ENCODE measurements at places on chromosomes 7 and 10. TPM values are rescaled to one million over a fixed set of nuclear protein-coding genes. Genes with fewer than 3 reads are reported as not detected.
A peak's percentile ranks its signal among the peaks of the same experiment; 100 is the strongest.

DNA sequence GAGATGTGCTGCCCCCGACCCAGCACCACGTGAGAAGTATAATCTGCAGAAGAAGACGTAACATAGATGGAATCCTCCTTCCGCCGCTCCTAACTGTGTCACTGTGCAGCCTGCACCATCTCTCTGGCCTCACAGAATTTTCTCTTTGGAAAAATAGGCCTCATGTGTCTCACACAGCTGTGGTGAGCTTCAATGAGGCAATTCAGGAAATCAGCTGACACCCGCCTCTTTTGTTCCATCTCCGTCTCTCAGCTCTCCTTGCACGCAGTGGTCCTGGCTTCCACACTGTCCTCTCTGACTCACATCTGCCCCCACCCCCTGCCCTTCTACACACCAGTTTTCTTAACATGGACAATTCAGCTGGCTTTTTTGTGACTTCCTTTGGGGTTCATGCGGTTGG is 7.2 kb downstream of the C10orf90 start:
- no peaks in the 10 kb centered on the region for H3K36me3 ChIP-seq
- peak overlapping the region; percentile 73 for H3K27ac ChIP-seq
- H3K4me3 ChIP-seq, result no peak overlapping the region

DNA sequence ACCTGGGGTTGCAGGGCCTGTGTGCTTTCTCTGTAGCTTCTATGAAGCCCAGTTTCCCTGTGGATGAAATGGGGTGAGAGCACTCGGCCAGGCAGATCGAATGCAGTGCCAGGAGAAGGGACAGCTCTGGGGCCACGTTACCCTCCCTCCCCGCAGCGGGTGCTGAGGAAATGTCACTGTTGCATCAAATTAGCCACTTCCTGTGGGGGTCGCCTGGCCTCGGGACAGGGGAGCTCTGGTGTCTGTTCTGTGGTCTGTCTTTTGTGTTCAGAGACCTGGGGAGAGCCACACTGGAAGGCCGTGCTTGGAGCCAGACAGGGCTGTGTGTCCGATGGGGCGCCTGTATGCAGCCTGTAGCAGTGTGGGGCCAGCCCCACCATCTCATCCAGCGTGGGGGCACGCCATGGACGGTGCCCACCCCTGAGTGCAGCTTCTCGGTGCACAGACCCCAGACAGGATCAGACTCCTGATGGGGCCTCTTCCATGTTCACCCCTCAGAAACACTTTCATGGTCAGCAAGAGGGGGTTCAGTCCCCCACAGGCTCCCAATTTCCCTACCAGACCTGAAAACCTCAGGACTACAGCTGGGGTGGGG is 13.6 kb downstream of the TTYH3 start:
- H3K27me3 ChIP-seq, result no peaks in the 10 kb centered on the region
- H3K4me3 ChIP-seq, result no peak overlapping the region
- no peak for DNase-seq
- H3K27ac ChIP-seq, result peak overlapping the region; percentile 62
- H3K36me3 ChIP-seq, result peaks cover 32% of the 10 kb centered on the region

GRCh38 chr7:36336390-36336789 is 53.3 kb upstream of the ANLN start:
- no peaks in the 10 kb centered on the region for H3K4me1 ChIP-seq
- DNase-seq, result no peak
- H3K36me3 ChIP-seq, result peaks cover 13% of the 10 kb centered on the region

DNA sequence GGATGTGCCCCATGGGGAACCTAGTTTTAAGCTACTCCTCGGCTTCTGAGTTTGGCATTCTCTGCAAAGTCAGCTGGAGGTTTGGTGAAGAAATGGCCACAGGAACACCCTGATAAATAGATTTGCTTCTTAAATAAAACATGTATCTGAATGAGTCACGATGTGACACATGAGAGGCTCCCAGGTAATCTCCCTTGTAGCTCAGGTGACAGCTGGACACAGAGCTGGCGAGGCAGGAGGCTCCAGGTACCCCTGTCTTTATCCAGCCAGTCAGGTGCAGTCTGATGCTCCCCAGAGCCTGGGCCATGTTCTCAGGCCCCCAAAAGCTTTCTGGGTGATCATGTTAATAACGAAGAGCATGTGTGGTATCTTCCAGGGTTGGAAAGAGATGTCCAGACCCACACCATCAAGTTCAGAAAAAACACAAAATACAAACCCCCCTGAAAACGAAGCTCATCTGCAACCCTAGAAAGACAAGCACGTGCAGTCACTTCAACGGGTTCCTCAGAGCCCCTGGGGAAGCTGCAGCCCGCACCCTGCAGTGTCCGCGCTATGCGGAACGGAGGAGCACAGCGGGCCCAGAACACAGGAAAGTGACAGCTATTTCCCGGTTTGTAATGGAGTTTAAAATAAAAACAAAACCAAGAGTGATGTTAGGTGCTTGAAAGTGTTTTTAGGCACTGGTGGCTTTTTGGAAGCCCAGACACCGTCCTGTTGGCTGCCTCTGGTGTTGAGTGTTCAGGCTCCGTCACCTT is 69.4 kb downstream of the ZRANB1 start:
- H3K27me3 ChIP-seq, result no peaks in the 10 kb centered on the region
- peak overlapping the region; percentile 84 for H3K27ac ChIP-seq
- H3K4me3 ChIP-seq, result peak overlapping the region; percentile 37
- H3K4me1 ChIP-seq, result peaks cover 91% of the 10 kb centered on the region

DNA sequence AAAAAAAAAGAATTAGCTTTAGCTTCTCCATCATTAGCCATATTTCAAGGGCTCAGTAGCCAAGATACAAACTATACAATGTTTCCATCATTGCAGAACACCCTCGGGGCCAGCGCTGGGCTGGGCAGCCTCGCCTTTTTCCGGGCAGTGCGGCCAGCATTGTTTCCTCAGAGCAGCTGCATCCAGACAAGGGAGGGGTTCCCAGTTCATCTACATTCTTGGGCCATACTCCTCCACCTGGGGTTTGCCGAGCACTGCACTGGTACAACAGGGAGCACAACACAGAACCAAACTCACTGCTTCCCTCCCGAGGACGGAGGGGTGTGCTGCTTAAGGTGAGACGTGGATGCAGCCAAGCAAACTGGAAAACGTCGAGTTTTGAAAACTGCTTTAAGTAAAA is 2.4 kb upstream of the PKD1L1 start:
- peak overlapping the region; percentile 93 for H3K27ac ChIP-seq
- no peak overlapping the region for H3K4me3 ChIP-seq
- H3K36me3 ChIP-seq, result peaks cover 17% of the 10 kb centered on the region
- H3K4me1 ChIP-seq, result peaks cover 54% of the 10 kb centered on the region

DNA sequence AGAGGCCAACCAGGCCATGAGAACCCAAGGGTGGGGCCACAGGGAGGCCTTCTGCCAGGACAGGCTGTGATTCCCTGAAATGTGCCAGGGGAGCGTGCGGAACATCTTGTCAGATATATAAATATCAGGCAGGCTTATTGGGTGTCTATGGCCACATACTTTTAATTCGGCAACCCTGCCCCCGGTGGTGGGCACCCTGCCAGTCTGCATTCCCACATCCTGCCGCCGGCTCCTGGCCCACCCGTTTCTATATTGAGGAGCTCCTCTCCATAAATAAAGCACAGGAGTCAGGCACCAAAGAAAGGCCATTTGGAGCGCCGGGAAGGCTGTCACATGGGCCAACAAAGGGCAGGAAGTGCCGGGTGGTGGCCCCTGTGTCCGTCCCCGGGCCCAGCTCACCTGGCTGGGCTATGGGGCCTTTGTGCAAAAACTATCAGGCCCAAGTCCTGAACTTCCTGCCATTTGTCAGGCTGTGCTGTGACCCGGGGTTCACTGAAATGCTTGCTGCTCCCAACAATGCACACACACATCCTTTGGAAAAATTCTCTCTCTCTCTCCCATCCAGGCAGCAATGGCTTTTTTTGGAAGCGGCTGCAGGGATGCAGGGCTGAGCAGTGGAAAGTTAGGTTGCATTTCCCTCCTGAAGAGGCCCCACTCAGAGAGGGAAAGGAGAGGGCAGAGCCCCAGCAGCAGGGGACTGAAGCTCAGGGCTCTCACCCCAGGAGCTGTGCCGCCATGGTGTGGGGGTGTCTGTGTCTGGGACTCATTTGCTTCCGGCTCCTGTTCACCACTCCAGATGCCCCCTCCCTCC is 25.0 kb upstream of the PODXL start:
- H3K36me3 ChIP-seq, result no peaks in the 10 kb centered on the region
- peak overlapping the region; percentile 96 for H3K27ac ChIP-seq
- H3K27me3 ChIP-seq, result no peaks in the 10 kb centered on the region
- H3K4me3 ChIP-seq, result peak overlapping the region; percentile 2
- H3K4me1 ChIP-seq, result peaks cover 33% of the 10 kb centered on the region

EPHB6 gene
- total RNA-seq, result 4.4 TPM

SPDYE2B gene
- total RNA-seq, result not detected

FKBP6 gene
- total RNA-seq, result not detected
